ENCODE measurements at places on chromosomes 7 and 10.

DNA sequence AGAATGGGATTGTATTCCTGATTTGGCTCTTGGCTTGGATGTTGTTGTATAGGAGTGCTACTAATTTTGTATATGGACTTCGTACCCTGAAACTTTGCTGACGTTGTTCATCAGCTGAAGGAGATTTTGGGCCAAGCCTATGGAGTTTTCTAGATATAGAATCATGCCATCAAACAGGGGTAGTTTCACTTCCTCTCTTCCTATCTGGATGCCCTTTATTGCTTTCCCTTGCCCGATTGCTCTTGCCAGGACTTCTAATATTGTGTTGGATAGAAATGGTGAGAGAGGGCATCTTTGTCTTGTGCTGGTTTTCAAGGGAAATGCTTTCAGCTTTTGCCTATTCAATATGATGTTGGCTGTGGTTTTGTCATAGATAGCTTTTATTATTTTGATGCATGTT, 92.3 kb downstream of the CCDC7 start:
- no peak for DNase-seq

GRCh38 chr7:82347808-82348207, 95.8 kb downstream of the CACNA2D1 start:
- DNase-seq: no peak

- no peak for DNase-seq
These were observed 11.0 kb downstream of the PSD start for GRCh38 chr10:102407425-102408130.

DNA sequence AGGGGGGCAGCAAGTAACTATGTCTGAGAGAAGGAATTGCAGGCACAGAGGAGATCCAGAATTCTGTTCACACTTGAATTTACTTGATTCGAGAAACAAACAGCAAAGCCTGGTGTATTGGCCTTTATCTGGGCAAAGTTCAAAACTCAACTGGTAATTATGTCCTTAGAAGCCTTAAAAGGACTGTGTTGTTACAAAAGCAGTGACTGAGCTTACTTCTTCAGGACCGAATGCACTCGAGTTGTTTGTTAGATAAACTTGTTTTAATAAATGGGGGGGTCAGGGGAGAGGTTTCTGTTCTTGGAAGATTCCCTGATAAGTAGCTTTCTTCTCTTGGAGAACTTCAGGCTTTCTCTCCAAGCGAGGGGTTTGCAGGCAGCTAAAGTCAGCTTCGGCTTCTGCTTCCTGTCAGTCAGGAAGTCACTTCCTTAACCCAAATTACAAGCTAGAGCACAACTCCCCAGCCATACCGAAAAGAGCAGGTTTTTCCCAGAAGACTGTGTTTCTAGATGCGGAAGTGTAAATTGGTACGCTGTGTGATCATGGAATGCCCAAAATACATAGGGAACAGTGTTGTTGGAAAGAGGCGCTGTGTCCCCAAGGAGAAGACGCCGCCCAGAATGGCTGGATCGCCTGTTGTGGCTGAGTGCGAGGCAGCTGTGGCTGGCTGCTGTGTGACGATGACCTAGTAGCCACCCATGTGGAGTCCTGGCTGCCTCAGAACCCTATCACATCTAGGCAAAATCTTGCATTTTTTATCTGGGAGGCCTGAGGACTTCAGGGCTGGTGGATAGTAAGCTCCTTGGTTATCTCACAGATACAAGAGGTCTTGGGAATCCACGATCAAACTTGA, 110.4 kb downstream of the TCF7L2 start:
- no peak for DNase-seq

DNA sequence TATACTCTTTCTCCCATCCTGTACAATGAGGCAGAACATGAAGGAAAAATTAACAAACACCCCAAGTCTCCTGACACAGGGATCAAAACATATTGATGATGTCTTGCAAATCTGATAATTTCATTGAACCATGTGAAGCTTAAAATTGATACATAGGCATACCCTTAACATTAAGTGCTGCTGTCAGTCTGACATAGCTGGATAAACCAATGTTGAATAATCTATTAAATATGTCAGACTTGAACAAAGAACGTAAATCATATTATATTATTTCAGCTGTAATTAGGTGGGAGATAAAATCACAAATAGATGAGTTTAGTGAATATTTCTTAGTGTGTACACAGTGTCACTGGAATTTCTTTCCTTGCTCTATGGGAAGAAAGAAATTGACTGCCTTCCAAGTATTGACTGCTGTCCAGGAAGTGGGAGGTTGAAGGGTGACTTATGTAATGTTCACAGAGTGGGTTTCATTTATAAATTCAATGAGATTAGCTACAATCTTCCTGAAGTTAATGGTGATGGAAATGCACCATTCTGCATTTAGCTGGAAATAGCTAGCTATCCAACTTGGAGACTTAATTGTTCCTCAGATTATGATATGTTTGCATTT, 170.8 kb downstream of the AUTS2 start:
- DNase-seq: no peak

GRCh38 chr10:33638891-33639290, 304.4 kb upstream of the NRP1 start:
- no peak for DNase-seq

DNA sequence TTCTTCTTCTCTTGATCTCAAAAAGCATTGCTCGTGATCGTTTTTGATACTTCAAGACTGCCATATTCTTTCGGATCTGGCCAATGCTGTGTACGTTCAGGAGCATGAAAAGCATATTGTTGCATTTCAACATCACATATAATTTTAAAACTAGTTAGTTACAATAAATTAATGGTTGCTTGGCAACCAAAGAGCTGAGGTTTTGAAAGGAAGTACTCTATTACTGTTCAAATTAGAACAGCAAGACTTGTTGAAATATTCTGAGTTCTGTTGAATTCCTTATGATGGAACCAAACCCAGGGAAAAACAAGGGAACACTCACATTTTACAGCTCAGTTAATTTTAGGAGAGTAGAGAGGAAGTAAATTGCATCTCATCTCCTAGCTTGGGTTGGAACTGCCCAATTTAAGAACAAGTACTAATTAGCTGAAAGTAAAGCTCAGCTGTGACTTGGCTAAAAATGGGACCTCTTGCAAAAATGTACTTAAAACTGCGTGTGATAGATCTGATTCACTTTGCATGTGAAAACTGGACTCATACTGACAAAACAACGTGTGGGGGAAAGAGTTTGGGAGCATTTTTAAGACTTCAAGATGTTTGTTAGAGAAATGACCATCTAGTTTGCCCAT, 21.2 kb downstream of the OR9A2 start:
- DNase-seq: no peak

DNA sequence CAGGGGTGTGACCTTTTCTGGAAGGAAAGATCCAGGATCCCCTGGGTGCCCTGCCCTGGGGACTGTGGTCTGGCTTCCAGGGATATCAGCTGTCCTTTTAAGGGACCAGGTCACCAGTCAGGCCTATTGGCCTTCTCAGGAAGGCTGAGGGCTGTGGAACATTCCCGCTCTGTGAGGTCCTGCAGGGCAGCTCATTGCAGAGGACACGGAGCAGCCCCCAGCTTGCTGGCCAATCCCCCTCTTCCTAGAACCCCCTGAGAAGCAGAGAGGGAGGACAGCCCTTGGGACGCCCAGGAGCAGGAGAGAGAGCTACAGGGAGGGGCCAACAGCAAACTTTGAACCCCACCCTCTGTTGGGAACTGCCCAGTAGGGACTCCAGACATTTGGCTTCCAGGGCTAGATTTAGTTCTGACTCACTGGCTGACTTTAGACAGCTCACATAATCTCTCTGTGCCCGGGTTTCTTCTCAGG, 67.9 kb upstream of the COL13A1 start:
- no peak for DNase-seq

GRCh38 chr10:132392811-132393694, 3.9 kb upstream of the PWWP2B start:
- no peak for DNase-seq

DNA sequence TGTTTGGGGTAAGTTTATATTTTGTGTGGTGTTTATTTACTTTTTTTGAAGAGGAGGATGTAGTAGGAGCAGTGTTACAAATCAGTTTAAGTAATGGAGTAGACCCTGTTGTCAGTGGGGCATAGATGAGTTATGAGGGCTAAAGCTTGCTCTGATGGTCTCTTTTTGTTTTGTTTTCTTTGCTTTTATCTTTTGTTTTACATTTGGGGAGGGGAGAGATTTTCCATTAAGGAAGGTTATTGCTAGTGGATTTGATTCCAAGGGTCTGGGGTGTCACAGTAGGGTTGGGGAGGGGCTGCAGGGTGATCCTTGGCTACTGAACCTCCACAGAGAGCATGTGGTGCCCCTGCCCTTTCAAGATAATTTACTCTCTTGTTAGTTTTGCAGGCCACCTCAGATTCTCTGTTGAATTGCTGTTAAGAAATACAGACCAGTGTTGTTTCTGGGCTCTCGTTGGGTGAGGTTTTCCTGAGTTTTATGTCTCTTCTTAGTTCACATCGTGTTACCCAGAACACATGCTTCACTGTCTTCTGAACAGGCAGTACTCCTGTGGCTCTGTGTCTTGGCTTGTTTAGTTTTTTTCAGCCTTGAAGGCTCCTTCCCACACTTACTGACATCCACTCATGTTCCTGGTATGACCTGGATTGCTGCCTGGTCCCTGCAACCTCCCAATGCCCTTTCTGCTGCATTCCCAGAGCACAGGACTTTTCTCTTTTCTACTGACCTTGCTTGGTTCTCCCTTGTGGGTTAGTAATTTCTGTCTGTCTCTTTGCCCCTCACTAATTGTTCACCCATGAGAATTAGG, 4.2 kb downstream of the KIFBP start:
- peak; percentile 37 for DNase-seq

DNA sequence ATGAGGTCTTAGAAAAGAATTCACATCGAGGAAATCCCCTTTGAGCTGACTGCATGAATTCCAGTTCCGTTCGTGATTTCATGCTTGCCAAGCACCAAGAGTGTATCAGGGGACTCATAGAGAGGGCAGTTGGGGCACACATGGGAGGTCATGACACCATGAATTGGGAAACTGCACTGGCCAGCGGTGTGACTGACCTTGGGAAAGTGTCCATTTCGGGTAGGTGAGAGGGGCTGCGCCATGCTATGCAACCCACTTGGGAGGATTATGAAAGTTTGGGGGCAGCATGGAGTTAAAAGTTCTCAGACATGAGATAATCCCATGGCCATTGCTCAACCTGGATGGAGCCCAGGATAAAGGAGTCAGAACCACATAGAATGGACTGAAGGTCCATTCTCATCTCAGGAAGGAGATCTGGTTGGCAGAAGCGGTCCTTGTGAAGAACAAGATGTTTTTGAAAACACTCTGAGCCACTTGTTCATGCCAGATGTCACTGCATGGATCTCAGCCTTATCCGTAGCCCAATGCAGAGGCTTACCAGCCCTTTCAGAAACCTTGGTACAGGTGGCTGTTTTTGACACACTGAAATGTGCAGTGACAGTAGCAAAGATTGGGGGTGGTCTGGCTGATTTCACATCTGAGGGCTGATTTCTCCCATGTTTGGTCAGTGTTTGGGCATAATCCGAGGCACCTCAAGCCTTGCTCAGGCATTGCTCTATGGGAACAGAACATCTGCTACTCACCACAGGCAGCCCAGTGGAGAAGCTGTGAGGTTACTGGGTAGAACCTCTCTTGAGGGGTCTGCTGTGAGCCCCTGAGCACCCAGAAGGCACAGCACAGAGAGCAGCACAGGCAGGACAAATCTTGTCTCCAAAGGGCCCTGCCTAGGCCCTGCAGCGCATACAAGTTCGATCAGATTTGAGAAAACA, 252.3 kb downstream of the CXCL12 start:
- no peak for DNase-seq

GRCh38 chr10:128314686-128315085, 188.5 kb upstream of the MKI67 start:
- no peak for DNase-seq

GRCh38 chr7:40000734-40001315, 50.8 kb downstream of the CDK13 start:
- no peak for DNase-seq

DNA sequence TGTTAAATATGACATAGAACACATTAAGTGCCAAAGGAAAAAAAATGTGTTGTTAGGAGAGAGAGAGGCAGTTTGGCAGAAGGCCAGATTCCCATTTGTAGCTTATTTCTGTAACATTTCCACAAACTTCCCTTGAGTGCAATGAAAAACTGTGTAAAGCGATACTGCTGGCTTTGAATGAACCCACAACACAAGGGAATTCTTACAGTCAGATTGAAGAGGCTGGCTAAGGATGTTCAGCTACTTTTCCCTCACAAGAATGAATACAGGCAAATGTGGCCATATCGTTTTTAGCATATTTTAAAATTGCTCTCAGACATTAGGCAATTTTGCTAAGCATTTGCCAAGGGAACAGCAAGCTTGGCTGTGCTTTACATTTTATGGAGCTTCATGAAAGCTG, 614.1 kb upstream of the FZD8 start:
- DNase-seq: no peak

- no peak for DNase-seq
These were observed 39.7 kb downstream of the JAKMIP3 start for GRCh38 chr10:132105302-132105995.

DNA sequence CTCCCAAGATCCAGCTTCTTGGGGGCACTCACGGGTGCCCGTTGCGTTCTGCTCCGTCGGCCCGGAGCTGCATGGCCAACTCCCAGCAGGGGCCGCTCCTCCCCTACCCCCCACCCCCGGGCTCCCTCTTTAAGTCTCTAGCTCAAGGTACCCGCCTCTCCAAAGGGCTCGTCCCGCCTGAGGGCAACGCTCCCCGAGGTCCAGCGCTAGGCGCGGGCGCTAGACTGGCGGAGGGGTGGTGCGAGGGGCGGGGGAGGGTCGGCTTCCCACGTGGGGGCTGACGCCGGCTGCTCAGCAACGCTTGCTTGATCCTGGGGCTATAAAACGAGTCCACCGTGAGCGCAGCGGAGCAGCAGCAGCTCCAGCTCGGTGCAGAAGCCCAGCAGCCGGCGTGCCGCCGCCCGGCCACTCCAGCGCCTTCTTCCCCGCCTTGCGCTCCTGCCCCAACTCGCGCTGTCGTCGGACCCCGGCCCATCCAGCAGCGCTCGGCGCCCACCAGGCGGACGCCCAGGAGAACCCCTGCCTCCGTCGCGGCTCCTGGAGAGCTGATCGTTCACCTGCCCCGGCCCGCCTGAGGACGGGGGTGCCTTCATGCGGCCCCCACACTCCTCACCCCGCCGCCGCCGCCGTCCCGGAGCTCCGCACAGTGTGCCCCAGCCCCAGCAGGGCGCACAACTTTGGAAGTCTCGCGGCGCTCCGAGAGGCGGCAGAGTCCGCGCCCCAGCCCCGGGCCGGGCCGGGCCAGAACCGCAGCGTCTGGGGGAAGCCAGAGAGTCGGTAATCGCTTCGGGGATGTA, at the start of gene ADRA2A:
TSS of gene ADRA2A (plus strand) at position 348 of the 797 bp plus-strand sequence. CDS start 968 bp downstream, outside the sequence.
- peak; percentile 5 for DNase-seq

DNA sequence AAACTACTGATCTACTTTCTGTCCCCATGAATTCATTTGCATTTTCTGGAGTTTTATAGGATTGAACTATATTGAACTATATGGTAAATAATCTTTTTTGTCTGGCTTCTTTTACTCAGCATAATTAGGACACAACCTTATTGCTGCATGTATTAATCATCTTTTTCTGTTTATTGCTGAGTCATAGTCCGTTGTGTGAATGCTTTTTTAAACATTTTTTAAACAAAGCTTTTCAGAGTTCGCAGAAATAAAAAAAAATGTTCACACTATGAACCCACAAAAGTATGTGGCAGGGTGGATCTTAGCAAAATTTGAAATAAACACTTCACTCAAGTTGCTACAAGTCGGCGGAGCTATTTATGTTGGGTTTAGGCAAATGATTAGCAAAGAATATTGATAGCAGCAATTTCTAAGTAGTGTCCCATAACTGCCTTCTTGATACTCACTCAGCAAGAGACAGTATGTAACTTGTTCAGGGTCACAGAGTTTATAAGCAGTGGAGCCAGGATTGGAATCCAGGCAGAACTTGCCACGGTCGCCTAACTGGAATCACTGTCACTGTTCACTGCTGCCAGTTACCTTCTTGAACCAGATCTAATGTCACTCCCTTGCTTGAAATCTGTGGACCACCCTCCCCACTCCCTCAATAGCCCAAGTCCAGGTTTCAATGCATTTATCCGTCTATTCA, 5.6 kb downstream of the CH25H start:
- peak; percentile 47 for DNase-seq
